IPS DF 6.9 (cell line): ENCODE measurements at places on chromosomes 11 and 22.

GRCh38 chr11:124942466-124943253 lies 6.8 kb upstream of the HEPACAM start:
- no peak for DNase-seq

DNA sequence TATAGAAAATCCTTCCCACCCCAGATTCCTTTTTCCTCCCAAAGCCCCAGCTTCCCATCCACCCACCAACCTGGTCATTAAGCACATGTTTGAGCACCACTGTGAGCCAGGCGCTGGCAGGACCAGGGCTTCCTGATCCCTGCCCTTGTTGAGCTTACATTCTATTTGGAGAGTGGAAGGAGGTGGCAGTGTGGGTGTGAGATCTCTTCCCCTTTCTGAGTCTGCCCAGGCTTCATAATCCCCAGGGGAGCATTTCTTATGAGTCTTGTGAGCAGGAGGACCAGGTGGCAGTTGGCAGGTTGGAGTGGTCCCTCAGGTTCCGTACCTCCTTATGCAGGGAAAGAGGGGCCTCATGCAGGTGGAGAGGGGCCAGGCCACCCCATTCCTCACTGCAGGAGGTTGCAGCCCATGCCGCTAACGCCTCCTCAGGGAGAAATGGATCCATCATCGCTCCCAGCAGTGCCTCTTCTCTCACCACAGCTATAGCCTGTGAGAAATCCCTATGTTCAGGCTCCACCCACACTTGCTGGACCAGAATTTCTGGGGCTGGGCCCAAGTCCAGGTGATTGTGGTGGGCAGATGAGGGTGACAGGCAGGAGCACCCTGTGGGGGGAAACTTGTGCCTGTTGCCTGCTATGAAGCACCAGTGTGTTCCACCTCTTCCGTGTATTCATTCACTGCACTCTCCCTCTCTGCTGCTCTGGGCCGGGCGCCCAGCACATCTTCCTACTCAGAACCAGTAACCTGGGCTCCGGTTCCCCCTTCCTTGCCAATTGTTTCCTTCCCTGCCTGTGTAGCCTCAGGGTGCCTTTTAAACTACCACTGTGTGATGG lies 23.5 kb downstream of the UBE2L3 start:
- DNase-seq = no peak

DNA sequence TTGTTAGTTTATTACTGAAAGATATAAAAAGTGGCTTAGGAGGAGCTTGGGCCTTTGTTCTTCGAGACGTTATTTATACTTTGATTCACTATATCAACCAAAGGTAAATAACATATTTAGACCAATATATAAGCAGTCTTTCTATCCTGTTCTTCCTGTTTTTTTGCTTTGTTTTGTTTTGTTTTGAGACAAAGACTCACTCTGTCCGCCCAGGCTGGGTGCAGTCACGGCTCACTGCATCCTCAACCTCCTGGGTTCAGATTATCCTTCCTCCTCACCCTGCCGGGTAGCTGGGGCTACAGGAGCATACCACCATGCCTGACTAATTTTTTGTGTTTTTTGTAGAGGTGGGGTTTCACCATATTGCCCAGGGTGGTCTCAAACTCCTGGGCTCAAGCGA lies 66.8 kb downstream of the ATM start:
- no peak for DNase-seq

GRCh38 chr11:57444362-57445121 lies 15.8 kb upstream of the RTN4RL2 start:
- no peak for DNase-seq

DNA sequence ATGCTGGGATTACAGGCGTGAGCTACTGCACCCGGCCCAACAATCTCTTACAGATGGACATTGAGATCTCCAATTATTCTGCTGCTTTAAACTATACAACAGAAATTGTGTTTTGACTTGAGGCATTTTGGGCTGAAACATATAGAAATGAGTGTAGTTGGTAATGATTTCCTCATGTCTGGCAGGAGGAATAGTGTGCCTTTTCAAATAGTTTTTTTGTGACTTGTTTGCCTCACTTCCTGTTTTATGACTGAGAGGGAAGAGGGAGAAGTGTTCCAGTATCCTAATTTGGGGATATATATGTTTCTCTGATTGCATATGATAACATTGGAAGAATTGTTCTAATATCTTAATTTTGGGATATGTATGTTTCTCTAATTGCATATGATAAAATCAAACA lies 40.2 kb downstream of the EP300 start:
- DNase-seq = no peak

DNA sequence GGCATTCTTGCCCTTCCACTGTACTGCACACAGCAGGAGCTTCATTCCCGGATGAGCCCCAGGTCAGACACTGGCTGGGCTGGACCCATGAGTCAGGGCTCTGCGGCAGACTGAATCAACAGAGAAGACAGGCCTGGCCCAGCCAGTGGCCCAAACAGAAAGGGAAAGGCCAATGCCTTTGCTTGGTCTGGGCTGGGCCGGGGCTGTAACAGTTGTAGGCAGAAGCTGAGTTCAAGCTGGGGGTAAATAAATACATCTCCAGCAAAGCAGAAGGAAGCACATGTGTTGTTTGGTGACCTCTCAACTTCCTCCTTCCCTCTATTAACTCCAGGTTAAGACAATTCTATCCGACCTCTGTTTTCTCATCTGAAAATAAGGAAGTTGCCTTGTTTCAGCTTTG lies 1.8 kb upstream of the SMIM35 start:
- DNase-seq = no peak

- DNase-seq = no peak
Measured at GRCh38 chr22:49967706-49968208, 7.2 kb downstream of the PIM3 start.

- DNase-seq = no peak
Measured at GRCh38 chr11:11973361-11973800, 35.0 kb downstream of the DKK3 start.

- DNase-seq = no peak
Measured at GRCh38 chr22:25084405-25085107, 115.1 kb upstream of the CRYBB3 start.

GRCh38 chr11:74319139-74319816 lies 7.8 kb upstream of the P4HA3 start:
- DNase-seq = no peak

- DNase-seq = no peak
Measured at GRCh38 chr11:43021466-43021865, 290.3 kb upstream of the API5 start.

DNA sequence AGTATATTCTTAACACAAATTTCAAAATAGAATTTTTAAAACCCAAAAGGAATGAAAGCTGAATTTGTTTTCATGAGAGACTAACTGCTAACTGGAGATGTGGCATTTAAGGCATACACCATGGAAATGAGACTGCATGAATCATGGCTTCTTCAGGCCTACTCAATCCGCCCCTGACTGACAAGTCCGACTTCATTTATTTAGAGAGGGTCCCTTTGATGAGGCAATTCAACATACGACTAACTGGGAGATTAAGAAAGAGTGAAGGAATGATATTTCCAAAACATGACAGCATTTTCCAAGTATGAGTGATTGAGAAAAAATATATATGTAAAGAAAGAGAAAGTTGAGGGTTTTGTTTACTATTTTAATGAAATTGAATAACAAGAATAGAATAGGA lies 720.1 kb downstream of the DLG2 start:
- no peak for DNase-seq

GRCh38 chr11:32396331-32396730 lies 39.0 kb downstream of the WT1 start:
- no peak for DNase-seq

- DNase-seq = peak; percentile 70
Measured at GRCh38 chr11:66418168-66418985, 2.5 kb upstream of the NPAS4 start.

GRCh38 chr11:2744166-2744565 lies 44.4 kb upstream of the KCNQ1OT1 start:
- DNase-seq = no peak

DNA sequence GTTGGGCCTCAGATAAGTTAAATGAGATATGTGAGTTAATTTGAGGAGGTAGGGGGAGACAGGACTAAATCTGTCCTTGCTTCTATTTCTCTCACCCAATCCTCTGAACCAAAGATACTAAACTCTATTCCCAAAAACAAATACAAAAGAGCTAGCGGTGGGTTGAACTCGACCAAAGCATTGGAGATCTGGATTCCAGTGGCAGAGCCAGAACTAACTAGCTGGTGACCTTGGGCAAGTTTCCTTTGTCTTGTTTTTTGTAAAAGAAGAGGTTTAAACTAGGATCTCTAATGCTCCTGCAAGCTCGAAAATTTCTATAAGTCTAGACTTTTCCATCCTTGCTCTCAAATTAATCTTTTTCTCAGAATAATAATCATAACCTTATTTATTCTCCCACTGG lies 1.5 kb downstream of the ME3 start:
- no peak for DNase-seq
